ENCODE measurements at places on chromosomes 2 and 18.

DNA sequence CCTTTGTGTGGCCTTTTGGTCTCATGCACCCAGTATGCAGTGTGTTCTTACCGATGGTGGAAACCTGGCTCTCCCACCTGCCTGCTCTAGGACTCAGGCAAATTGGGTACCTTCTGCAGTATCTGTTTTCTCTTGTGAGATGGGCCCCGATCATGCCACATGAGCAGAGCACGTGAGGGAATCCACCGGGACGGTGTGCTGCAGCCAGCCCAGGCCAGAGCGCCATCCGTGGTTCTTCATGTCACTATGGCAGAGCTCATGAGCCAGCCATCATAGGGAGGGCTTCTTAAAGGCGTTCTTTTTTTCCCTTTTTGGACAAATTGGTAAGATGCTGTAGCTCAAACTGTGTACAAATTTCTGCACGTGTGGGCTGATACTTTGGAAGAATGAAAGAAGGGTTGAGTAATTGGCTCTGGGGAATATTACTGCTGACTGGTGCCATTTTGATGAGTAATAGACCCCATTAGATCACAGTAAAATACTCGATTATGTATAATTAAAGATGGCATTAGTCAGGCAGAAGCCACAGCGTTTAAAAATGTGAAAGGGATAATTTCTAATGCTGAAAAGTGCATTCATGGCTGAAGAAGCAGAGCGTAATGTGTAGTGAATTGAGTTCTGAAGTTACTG, 19.2 kb downstream of the SH3RF3 start:
- no peak for DNase-seq

DNA sequence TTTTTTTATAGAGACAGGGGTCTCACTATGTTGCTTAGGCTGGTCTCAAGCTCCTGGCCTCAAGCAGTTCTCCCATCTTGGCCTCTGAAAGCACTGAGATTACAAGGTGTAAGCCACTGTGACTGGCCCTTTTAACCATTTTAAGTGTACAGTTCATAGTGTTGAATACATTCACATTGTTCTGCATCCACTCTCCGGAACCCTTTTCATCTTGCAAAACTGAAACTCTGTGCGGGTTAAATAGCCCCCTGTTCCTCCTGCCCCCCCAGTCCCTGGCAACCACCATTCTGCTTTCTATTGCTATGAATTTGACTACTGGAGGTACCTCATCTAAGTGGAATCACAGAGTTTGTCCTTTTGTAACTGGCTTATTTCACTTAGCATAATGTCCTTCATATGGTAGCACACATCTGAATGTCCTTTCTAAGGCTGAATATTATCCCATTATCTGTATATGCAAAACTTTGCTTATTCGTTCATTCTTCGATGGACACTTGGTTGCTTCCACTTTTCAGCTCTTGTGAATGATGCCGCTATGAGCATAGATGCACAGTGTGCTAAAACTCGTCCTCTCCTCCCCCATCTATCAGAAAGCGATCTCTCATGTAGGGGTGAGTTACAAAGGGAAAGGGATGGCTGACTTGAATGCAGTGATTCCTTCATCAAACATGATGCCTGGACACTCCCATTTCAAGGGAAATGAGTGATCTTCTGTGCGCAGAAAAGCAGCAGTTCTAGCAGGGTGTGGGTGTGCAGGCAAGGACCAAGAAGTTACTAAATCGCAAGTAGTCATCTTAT, 30.2 kb downstream of the CABLES1 start:
- no peak for DNase-seq

GRCh38 chr18:80254971-80255500, 7.7 kb upstream of the PARD6G start:
- no peak for DNase-seq

DNA sequence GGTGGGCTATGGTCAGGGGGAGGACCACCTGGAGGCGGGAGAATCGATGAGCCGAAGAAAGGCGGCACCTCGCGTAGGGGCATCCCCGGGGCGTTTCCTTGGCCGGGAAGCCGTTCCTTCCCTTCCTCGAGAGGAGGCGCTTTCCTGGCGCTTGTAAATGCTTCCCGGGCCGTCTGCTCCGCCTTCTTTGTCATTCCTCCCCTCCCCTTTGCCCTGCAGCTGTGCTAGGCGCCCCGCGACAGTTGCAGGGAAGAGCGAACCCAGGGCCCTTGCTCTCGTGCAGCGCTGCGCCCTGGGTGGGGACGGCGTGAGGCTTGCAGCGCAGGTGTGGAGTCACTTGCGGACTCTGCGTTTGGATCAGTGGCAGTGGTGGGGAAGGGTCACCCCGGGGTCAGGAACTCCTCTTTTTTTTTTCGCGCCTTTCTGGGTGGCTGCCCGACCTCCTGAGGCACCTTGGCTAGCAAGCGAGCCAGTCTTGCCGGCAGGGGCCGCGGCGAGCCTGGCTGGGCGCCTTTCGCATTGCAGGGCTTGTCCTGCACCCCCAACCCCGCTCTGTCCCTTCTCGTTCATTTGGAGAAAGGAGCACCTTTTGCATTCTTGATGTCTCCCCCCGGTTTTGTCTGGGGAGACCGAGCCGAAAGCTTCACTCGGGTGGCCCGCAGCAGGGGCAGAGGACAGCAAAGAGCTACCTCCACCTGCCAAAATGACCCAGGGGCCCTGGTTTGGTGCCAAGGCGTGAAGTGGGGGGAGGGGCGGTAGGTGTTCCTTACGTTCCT, 858 bp downstream of the KCNS3 start:
- DNase-seq = no peak

GRCh38 chr2:234444242-234444730, 52.6 kb downstream of the ARL4C start:
- no peak for DNase-seq

DNA sequence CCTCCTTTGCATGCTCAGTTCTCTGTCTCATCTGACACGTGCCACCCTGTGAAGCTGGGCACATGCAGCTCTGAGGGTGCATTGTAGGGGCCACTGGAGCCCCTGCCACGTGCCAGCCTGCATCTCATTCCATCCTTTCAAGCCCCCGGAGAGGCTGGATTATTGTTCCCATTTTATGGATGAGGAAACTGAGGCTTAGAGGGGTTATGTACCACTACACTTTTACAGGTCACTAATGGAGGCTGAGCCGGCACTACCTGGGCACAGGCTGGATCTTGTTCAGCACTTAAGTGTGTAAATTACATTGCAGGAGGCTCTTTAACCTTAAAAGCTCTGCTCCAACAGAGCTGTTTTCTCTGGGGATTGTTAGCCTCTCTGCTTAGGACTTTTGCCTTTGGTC, 47.5 kb downstream of the KCNIP3 start:
- DNase-seq = no peak

- DNase-seq = no peak
Observed at GRCh38 chr2:2839782-2840531, 508.9 kb upstream of the MYT1L start.

DNA sequence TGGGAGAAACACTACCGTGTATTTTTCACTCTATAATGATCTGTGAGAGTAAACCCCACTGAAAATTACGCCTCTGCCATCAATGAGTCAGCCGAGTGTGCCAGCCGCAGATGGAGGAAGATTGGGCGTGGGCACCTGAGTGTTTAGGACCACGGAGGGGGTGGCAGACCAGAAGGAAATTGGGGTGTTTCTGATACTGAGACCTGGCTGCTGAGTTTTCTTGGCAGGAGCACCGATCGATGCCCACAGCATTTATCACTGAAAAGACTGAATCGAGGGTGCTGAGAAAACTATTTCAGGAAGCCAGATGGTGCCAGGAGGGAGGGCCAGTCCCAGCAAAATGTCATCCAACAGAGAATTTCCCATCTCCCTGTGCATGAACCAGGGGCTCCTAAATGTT, 91.9 kb upstream of the TPO start:
- no peak for DNase-seq

GRCh38 chr2:17470855-17471641, 47.2 kb downstream of the RAD51AP2 start:
- no peak for DNase-seq

DNA sequence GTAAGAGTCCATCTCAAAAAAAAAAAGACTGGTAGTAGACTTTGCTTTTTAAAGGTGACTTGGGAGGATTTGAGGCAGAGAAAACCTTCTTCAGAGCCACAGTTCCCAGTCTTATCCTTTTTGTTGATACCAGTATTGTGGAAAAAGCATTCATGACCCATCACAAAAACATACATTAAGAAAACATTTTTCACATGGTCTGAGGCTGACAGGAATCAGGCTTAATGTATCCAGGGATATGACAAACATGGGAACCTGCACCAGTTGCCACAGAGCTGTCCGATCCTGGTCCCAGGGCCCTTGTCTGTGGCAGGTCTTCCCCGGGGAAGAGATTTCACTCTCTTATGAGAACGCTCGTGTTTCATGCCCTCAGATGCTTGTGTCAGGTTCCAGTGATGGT, 21.8 kb downstream of the SPTBN1 start:
- no peak for DNase-seq

DNA sequence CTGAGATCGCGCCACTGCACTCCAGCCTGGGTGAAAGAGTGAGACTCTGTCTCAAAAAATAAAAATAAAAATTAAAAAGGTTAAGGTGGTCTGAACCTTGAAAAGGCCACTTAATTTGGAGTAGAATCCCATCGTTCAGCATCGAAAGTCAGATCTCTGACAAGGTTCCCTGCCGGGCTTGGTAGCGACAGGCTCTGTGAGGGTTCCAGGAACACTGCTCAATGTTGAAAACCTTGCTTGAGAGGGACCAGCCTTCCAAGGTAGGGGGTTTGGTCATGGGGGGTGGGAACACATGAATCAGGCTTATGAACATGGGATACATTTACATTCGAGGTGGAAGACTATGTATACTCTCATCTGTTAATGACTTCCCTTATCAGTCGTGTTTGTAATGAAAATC, 232.2 kb downstream of the FHOD3 start:
- no peak for DNase-seq

GRCh38 chr2:105904938-105905337, 160.2 kb downstream of the NCK2 start:
- DNase-seq = no peak

GRCh38 chr2:106547164-106547903, 60.2 kb downstream of the CD8B2 start:
- DNase-seq = no peak

- DNase-seq = no peak
Observed at GRCh38 chr2:226772389-226773179, 27.0 kb downstream of the IRS1 start.

DNA sequence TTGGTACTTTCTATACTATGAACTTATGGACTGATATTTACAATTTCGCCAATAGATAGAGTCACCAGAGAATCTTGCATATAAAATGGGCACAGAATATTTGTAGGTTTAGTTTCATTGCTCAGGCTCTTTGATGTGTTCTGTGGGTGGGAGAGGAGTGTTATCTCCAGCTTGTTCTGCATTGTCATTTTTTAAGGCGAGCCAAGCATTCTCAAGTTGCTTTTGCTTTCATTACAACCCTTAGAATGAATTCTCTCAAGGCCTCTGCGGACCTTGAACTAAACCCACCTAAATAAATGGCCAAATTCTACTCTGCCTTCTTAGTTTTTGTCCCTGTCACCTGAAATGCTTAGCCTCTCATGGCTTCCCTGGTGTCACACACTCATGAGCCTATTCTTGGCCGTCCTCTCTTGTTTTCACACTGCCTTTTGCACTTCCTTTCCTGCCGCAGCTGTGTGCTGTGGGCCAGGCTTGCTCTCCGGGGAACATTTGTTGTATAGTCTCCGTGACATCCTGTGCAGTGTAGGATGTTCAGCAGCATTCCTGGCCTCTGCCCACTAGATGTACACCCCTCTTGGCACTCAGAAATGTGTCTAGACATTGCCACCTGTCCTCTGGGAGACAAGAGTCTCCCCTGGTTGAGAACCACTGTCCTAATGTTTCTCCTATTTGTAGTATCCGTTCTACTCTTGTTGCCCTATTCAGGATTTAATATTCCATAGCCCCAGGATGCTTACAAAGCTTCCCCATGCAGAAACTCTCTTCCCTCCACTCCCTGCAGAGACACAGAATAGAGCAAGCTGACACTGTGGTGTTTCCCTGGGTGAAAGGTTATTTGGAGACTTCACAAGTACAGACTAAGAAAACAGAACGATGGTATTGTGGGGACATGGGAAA, 255.6 kb downstream of the PTPRM start:
- DNase-seq = no peak

DNA sequence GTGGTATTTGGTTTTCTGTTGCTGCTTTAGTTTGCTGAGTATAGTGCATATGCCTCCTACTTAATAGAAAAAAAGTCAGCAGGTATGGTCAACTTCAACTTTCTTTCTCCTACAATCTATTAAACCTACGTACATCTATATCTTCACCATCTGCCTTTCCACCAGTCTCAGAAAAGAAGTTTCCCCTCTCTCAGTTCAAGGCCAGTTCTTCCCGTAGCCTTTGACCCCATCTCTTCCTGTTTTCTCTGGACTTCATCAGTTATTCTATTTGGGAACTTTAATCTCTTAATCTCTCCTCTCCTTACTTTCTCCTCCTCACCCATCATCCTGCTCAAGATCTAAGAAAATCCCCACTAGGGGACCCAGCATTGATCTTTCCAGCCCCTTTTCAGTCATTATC, 5.7 kb downstream of the PTRHD1 start:
- DNase-seq = no peak

DNA sequence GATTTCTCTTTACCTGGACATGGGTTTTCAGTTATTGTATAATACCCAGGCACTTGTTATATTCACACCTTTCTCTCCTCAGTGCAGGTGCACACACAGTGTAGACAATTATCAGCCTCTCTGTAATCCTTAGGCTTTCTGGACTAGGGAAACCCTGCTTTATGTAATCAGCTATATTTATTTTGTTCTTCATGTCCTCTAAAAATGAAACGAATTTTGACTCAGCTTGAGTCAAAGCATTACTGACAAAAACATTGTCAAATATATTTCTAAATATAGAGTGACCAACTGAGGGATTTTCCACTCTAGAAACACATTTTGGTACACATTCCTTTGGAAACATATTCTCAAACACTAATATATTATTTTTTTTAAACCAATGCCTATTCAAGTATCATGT, 144.8 kb upstream of the GULP1 start:
- no peak for DNase-seq

DNA sequence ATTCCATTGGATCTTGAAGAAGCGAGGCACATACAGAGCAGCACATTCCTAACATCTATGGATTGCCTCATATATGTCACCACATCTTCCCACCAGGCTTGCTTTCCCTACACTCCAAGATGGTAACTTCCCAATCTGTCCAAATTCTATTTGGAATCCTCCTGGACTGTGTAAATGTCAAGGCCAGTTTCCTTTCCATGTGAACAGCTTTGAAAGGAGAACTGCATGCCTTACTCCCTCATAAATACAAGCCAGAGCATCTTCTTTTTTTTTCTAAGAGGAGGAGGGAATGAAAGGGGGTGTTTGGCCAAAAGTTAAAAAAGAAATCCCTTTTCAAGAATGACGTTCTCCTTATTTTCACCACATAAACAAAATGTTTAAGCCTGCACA, 103.8 kb upstream of the OSR1 start:
- no peak for DNase-seq

GRCh38 chr2:237227592-237228280, 142.0 kb downstream of the COPS8 start:
- DNase-seq = peak; percentile 14

GRCh38 chr2:1476617-1477195, 63.4 kb downstream of the TPO start:
- no peak for DNase-seq

GRCh38 chr2:101175991-101176390, 24.8 kb upstream of the TBC1D8 start:
- no peak for DNase-seq

- no peak for DNase-seq
Observed at GRCh38 chr2:223846515-223846914, 9.1 kb upstream of the AP1S3 start.

GRCh38 chr2:137800386-137800785, 163.9 kb upstream of the HNMT start:
- DNase-seq = no peak

- DNase-seq = no peak
Observed at GRCh38 chr2:44722026-44722625, 219.4 kb upstream of the SIX3 start.

- no peak for DNase-seq
Observed at GRCh38 chr18:62828091-62828640, 112.8 kb downstream of the PHLPP1 start.

Measured in activated CD4-positive, alpha-beta T cell treated with anti-CD3 and anti-CD28 coated beads, Interleukin-2, amount 50 U/mL, for 24 hours (primary cell).